ENCODE measurements at places on chromosomes 6 and 20.
A peak's percentile ranks its signal among the peaks of the same experiment; 100 is the strongest.

GRCh38 chr6:56659721-56660380, 17.2 kb upstream of the DST start:
- DNase-seq: no peak

GRCh38 chr6:46050845-46051405, 35.3 kb upstream of the CLIC5 start:
- no peak for DNase-seq

- DNase-seq: no peak
These were observed at the start of gene FAM83B for GRCh38 chr6:54846243-54846856. TSS of gene FAM83B (plus strand) at chr6:54846771. CDS start at chr6:54870247, 23,476 bp downstream.

DNA sequence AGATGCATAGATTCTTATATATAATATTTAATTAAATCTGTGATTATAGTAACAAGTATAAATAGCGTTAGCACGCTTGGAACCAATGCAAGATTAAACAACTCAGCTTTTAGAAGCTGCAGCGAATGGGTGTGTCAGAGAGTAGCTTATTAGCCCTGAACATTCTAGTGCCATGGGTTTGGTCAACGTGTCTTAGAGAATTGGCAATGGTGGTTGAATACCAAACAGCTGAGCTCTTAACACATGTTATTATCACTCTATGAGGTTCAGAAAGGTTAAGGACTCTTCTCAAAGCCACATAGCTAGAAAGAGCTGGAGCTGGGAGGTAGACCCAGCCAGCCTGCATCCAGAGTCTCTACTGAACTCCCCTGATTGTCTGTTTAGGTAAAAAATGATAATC, 284.2 kb upstream of the CHD6 start:
- DNase-seq: no peak

GRCh38 chr6:15755526-15755925, 92.7 kb upstream of the DTNBP1 start:
- no peak for DNase-seq

DNA sequence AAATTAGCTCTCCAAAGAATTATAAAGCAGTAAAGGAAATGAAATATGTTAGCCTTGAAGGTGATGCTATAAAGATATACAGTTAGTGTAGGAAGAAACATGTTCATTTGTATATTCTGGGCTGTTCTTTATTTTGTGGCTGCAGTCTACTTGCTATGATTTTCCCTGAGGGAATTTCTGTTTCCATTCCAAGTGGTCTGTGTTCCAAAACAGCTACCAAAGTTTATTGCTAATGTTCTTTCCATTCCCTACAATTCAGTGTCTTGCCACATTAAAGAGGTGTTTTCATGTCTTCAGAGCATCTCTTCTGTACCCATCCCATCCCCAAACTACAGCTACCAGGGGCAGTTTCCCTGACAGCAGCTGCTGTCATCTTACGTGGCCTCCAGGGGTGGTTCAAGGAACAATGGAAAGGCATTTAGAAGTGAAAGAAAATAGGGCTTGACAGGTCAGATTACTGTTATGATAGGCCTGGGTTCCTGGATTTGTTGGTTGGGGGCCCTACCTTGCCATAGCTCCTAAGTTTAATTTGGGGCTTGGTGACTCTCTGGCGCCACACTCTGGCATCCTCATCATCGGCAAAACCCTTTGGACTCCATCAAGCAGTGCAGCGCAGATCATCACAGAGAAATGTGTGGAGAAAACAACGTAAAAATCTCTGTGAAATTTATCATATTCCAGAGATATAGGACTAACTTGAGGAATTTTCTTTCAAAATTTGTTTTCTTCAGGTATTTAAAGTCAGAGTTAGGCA, 33.8 kb upstream of the AIG1 start:
- peak; percentile 66 for DNase-seq

DNA sequence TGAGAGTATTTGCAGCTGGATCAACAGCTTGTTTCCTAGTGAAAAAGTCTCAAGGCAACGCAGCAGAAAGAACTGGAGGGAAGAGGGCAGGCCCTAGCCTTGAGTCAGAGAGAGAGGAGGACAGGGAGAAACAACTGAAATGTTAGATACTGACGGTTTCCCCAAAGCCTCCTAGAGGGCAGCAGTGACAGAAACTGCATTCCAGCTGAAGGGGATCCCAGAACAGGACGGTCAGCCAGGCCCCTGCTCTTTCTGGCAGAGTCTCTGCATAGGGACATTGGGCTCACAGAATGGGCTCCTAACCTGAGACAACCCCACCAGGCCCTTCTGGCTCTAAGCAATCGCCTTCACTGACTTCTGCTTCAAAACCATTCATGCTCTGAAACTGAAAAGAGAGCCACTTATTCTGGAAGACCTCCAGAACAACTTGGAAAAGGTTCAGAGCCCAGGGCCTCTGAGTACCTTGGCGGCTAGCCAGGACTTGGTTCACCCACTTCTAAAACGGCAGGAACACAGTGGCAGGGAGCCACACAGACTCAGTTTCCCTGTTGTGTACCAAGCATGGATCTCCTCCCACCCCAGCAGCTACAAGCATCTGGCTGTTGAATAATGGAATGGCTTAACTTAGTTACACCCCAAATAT, 72.9 kb downstream of the PSMB1 start:
- no peak for DNase-seq

All from activated CD4-positive, alpha-beta T cell treated with anti-CD3 and anti-CD28 coated beads for 48 hours (primary cell).